ENCODE measurements at places on chromosomes 3 and 15. TPM values are rescaled to one million over a fixed set of nuclear protein-coding genes. Genes with fewer than 3 reads are reported as not detected.

Gene KBTBD13
- not detected for total RNA-seq

Gene ROPN1B
- not detected for total RNA-seq

Gene TGFBR2
- 39.9 TPM for total RNA-seq

Gene PDCD6IP
- 203 TPM for total RNA-seq

Gene TMEM158
- total RNA-seq: 14.1 TPM

Gene GP9
- not detected for total RNA-seq

Gene MESP2
- total RNA-seq: not detected

Gene ITIH3
- 0.36 TPM for total RNA-seq

Gene FANCD2OS
- not detected for total RNA-seq

Gene NPAP1
- total RNA-seq: not detected

GRCh38 chr15:41610048-41610447 lies 50.2 kb upstream of the MGA start:
- no peak overlapping the region for H3K27ac ChIP-seq
- no peaks in the 10 kb centered on the region for H3K36me3 ChIP-seq
- DNase-seq: no peak
- H3K4me3 ChIP-seq: no peak overlapping the region

DNA sequence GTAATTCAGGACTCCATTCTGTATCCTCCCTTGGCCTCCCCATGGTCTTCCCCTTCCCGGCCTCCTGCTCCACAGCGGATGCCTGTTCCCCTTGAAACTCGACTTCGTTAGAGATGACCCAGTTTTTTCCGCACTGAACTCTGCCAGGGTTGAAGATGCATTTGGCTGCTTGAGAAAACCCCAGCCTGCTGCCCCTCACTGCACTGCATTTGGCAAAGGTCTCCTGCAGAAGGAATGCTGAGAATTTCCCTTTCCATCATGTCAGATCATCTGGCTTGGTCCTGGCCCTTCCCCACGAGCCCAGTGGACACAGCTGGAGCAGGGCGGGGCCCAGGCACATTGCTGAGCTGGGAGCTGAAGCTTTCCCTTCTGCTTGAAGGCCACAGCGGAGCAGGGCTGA lies 37.6 kb upstream of the RGMA start:
- H3K4me1 ChIP-seq: no peaks in the 10 kb centered on the region

GRCh38 chr3:169662132-169662842 lies 1.2 kb downstream of the MECOM start:
- peak; percentile 51 for DNase-seq
- no peaks in the 10 kb centered on the region for H3K36me3 ChIP-seq
- peak overlapping the region; percentile 18 for H3K27ac ChIP-seq
- H3K4me3 ChIP-seq: peak overlapping the region; percentile 74

GRCh38 chr15:93485438-93486327 lies 396.7 kb upstream of the RGMA start:
- no peaks in the 10 kb centered on the region for H3K27me3 ChIP-seq
- H3K27ac ChIP-seq: no peak overlapping the region
- DNase-seq: peak; percentile 54
- no peak overlapping the region for H3K4me3 ChIP-seq

DNA sequence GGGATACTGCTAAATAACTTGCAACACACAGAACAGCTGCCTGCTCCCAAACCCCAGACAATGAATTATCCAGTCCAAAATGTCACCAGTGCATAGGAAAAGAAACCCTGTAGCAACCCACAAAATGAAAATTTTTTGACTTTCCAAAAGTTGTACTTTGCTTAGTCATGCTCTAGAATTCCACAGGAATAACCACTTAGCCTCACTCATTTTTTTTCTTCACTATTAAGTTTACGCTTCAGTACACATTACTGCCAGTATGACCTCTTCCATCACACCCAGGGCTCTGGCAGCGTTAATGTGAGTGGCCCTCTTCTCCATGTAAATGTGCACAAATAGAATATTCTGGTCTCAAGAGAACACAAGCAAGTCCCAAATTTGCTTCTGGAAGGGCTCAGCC lies 259.8 kb downstream of the MAGI1 start:
- H3K27me3 ChIP-seq: no peaks in the 10 kb centered on the region
- no peak overlapping the region for H3K27ac ChIP-seq
- no peaks in the 10 kb centered on the region for H3K36me3 ChIP-seq
- peaks cover 7% of the 10 kb centered on the region for H3K4me1 ChIP-seq
- DNase-seq: peak; percentile 61

DNA sequence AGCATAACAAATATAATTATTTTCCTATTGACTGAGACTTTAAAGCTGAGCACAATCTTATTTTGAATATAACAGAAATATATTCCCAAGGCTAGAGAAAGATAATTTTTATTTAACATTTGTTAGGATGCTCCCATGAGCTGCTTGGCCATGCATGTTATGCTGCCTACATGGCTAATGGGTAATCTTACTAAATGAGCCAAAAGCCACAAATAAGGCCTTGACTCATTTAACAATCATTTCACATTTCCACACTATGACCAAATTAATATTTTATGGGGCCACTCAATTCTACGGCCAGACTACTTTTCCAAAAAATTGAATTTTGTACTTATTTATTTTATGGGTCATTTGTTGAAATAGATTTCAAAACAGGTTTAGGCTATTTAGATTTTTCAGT lies 141.7 kb downstream of the MEIS2 start:
- no peaks in the 10 kb centered on the region for H3K27me3 ChIP-seq
- no peak overlapping the region for H3K27ac ChIP-seq
- DNase-seq: peak; percentile 58
- no peaks in the 10 kb centered on the region for H3K36me3 ChIP-seq
- H3K4me1 ChIP-seq: peaks cover 11% of the 10 kb centered on the region

- no peaks in the 10 kb centered on the region for H3K4me1 ChIP-seq
- H3K27me3 ChIP-seq: peaks cover 4% of the 10 kb centered on the region
- no peak for DNase-seq
- no peak overlapping the region for H3K27ac ChIP-seq
Measured at GRCh38 chr3:39268549-39268900, 11.3 kb downstream of the CX3CR1 start.

GRCh38 chr3:129003578-129004112 lies 2.5 kb downstream of the EFCC1 start:
- peaks cover 68% of the 10 kb centered on the region for H3K27me3 ChIP-seq
- H3K36me3 ChIP-seq: no peaks in the 10 kb centered on the region
- DNase-seq: no peak
- no peak overlapping the region for H3K4me3 ChIP-seq
- H3K4me1 ChIP-seq: peaks cover 2% of the 10 kb centered on the region

DNA sequence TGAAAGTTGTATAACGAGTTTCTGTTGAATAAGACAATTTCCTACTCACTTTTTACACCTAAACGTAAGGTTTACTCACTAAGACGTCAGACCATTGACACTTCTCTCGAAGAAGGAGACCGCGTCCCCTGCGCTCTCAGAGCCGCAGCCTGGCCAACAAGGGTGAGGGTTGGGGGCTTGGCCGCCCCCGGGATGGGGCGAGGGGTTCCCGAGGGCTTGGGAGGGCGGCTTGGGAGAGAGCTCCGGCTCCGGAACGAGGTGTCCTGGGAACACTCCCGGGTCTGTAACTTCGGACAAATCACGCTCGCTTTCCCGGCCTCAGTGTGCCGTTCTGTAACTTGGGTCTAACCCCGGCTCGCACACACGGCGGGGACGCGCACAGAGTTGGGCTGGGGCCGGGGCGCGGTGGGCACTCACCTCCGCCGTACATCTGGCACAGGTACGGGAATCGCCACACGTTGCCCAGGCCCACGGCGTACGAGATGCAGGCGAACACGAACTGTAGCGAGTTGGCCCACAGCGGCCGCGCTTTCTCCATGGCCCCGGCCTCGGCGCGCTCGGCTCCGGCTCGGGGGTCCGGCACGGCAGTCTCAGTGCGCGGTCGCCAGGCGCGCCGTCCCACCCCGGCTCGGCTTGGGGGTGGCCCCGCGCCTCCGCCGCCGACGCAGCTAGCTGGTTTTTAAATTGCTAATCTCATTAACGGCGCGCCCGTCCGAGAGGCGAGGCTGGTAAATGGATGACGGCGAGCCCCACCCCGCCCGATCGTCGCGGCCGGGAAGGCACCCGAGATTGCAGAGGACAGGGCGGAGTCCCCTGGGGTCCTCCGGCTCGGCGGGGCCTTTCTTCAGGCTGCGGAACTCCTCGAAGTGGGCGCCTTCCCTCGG lies at the start of gene SLC6A20:
Gene SLC6A20 (minus strand): TSS at position 655 of the 884 bp plus-strand sequence. CDS start 117 bp downstream, at position 538.
- H3K27ac ChIP-seq: no peak within 1 kb of the TSS
- peak within 1 kb of the TSS; percentile 48 for H3K4me3 ChIP-seq
- DNase-seq: no peak
- no peaks in the 10 kb centered on the region for H3K36me3 ChIP-seq
- H3K4me1 ChIP-seq: peaks cover 10% of the 10 kb centered on the region

DNA sequence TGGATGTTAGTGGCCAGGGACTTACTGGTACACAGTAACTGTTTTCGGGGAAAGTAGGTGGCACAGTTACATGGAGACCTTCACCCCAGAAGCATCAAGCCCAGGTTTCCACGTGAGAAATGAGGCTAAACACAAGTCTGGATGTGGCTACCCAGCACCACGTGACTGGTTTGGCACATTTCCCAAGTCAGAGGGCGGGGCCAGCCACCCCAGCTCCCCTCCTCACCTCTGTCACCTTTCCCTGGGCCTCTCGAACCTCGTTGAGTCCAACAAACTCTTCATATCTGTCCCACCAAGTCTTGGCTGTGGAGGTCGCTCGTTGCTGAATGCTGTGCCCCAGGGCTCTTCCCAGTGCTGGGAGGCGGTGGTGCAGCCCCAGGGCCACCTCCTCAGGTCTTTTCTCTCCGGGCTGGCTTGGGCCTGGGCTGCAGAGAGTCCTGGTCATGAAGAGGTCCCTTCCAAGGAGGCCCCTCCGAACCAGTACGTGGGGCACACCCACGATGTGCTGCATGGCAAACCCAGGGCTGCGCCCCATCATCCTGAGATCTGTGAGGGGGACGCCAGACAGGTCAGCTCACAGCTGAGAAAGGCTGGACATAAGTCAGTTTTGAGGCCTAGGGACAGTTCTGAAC lies 4.8 kb upstream of the PLXNB1 start:
- H3K4me1 ChIP-seq: peaks cover 26% of the 10 kb centered on the region
- no peak overlapping the region for H3K4me3 ChIP-seq
- H3K27me3 ChIP-seq: no peaks in the 10 kb centered on the region
- no peak for DNase-seq
- H3K36me3 ChIP-seq: peaks cover 7% of the 10 kb centered on the region
- no peak overlapping the region for H3K27ac ChIP-seq

DNA sequence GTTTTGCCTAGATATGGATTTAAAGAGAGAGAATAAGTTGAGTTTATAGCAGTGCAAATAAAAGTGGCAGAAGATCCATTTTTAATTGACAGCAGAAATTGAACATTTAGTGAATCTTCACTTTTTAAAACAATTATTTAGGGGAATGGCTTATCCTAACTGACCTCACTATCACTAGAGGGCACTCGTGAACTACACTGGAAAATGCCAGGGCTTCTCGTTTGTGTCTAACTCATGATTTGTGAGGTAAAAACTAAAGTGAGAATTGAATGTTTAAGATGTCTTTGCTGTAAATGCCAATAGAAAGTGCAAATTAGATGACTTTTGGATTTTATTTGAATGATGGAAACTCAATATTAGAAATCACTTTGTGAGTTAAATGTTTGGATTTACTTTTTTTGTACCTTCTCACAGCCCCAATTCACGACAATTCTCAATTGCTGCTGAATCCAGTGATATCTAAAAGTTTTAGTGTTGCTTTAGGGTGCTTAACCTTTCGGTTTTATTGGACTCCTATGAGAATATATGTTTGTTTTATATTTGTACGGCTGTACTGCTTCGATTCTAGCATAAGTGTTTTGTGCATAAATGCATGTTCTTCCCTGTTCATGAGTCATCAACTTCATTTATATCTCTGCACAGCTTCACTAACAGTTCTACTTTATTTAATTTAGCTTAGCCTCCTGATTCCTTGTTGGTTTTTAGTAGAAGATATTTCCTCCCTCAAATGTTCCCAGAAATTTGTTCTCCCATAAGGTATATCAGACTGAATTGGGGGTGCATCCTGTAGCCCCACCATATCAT lies 462.1 kb downstream of the MFSD1 start:
- H3K27ac ChIP-seq: no peak overlapping the region
- peak; percentile 34 for DNase-seq
- no peak overlapping the region for H3K4me3 ChIP-seq
- H3K4me1 ChIP-seq: no peaks in the 10 kb centered on the region
- no peaks in the 10 kb centered on the region for H3K36me3 ChIP-seq

DNA sequence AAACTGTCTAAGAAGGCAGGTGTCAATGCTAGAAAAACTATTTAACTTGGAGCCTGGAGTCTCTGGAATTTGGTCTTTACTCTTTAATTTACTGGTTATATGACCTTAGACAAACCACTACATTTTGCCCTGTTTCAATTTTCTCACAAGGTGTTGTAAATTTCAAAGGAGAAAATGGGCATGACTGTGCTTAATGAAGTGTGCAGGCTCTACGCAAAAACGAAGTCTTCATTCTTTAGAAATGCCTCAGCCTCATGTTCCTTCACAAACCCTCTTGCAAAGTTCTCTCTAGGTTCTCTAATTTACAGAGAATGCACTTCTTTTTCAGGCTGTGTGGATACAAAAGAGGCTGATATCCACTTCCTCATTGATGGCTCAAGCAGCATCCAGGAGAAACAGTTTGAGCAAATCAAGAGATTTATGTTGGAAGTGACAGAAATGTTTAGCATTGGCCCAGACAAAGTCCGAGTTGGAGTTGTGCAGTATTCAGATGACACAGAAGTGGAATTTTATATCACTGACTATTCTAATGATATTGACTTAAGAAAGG lies 39.1 kb downstream of the COL6A5 start:
- H3K36me3 ChIP-seq: no peaks in the 10 kb centered on the region
- no peak for DNase-seq
- peaks cover 6% of the 10 kb centered on the region for H3K4me1 ChIP-seq
- no peak overlapping the region for H3K27ac ChIP-seq
- H3K27me3 ChIP-seq: no peaks in the 10 kb centered on the region
- no peak overlapping the region for H3K4me3 ChIP-seq

DNA sequence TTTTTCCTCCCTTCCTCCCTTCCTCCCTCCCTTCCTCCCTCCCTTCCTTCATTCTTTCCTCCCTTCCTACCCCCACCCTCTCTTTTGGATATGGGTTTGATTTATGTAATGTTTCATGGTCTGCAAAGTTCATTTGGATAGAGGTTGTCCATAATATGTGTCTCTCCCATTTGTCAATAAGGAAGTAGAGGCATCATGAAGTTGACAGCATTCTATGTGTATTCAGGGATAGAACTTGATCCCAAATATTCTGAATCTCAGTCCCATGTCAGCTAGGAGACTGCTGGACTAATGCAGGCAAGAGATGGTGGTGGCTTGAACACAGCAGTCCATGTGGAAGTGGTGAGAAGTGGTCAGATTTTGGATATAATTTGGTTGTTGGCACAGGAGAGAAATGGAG lies 90.7 kb upstream of the SLC6A6 start:
- H3K36me3 ChIP-seq: no peaks in the 10 kb centered on the region
- peaks cover 58% of the 10 kb centered on the region for H3K27me3 ChIP-seq
- H3K4me3 ChIP-seq: no peak overlapping the region
- DNase-seq: no peak

GRCh38 chr3:105752791-105753415 lies 115.9 kb downstream of the CBLB start:
- H3K36me3 ChIP-seq: no peaks in the 10 kb centered on the region
- H3K27me3 ChIP-seq: no peaks in the 10 kb centered on the region
- no peak overlapping the region for H3K4me3 ChIP-seq
- no peak overlapping the region for H3K27ac ChIP-seq
- H3K4me1 ChIP-seq: peaks cover 6% of the 10 kb centered on the region
